Fibroblast of villous mesenchyme (primary cell): ENCODE measurements at places on chromosomes 11 and 22.

DNA sequence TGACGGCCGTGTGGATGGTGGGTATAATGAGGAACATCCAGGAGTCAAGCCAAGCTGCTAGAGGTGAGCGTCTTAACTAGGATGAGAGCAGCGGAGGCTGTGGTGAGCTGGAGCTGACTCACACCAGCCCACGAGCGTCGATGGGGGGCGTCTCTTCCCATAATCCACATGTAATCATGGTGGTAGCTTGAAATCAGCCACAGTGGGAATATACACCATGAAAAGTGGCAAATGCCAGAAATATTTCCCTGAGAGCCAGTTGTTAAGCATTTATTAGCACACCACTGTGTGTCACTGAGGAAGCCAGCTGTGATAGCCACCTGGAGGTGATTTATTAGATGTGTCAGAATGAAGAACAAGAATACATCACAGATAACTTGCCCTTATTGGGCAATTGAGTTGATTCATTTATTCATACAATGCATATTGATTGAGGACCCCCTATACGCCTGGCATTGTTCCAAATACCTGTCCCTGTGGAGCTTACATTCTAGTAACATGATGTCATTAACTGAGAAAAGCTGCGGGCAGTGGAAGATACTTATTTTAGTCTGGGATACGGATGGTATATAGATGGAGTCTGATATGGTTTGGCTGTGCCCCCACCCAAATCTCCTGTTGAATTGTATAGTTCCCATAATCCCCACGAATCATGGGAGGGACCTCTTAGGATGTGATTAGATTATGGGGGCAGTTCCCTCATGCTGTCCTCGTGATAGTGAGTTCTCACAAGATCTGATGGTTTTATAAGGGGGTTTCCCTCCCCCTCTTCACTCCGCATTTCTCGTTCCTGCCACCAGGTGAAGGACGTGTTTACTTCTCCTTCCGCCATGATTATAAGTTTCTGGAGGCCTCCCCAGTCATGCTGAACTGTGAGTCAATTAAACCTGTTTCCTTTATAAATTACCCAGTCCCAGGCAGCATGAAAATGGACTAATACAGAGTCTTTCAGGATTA lies 473.4 kb downstream of the METTL15 start:
- DNase-seq = peak; percentile 45

DNA sequence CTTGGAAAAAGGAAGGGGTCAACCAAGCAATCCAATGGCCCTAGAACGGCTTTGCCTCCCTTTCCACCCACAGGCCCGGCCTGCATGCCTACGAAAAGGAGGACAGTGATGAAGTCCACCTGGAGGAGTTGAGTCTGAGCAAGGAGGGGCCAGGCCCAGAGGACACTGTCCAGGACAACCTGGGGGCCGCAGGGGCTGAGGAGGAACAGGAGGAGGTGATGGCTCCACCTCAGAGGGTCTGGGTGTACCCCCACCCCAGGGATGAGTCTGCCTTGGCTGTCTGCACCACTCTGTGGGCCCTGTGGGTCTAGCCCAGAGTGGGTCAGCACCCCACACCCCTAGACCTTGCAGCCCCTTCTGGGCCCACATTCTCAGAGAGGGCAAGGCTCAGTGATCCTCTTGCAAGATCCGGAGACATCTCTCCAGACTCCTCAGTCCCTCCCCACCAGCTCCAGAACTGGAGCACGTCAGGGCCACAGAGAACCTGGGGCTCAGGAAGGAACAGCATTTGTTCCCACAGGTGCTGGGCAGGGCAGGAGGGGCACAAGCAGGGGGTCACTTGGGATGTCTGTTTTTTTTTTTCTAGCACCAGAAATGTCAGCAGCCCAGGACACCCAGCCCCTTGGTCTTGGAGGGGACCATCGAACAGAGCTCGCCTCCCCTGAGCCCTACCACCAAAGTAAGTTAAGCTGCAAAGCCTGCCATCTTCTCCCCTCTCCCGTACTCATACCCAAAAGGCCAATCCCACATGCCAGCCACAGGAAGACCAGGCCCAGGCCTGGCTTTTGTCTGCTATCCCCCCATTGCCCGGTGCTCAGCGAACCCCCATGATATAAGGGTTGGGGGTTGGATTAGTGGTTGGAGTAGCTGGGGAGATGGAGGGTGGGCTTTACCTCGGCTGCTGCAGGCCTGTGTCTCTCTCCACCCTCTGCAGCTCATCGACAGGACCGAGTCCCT lies 8.1 kb downstream of the PRR33 start:
- no peak for DNase-seq

DNA sequence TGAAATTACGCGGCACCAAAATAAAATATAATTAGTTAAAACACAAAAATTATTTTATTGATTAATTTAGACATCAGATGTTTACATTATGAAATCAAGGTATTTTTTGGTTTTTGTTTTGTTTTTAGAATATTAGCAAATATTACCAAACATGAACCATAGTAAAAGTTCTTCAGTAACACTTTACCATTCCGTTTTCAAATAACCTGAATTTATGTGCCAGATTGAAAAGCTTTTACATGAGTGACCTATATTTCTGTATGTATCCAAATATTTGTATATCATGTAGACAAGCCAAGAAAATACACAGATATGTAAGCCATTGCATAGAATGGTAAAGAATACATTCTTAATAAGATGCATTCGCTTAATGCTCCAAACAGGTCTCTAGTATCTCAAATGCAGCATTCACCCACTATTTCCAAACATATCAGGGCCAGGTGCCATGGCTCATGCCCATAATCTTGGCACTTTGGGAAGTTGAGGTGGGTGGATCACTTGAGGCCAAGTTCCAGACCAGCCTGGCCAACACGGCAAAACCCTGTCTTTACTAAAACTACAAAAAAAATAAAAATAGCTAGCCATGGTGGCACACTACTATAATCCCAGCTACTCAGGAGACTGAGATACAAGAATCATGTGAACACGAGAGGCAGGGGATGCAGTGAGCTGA lies 102.4 kb upstream of the SERPIND1 start:
- no peak for DNase-seq

GRCh38 chr11:27660171-27660570 lies 40.1 kb downstream of the BDNF start:
- DNase-seq = no peak

DNA sequence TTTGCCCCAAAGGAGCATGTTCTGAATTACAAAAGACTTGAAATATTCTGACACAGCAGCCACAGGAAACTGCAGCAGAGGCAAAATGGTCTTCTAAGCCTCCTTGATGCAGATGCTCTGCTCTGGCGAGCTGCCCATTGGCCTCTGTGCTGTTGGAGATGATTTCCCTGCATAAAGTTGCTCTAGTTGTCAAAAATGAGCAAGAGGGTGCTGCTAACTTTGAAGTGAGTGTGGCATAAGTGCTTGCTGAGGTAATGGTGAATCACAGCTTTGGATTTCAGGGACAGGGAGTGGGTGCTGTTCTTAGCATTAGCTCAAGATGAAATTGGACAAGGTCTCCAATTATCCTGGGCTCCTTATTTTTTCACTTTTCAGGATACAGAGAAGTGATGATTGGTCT lies 435.4 kb downstream of the TMEM135 start:
- peak; percentile 3 for DNase-seq

DNA sequence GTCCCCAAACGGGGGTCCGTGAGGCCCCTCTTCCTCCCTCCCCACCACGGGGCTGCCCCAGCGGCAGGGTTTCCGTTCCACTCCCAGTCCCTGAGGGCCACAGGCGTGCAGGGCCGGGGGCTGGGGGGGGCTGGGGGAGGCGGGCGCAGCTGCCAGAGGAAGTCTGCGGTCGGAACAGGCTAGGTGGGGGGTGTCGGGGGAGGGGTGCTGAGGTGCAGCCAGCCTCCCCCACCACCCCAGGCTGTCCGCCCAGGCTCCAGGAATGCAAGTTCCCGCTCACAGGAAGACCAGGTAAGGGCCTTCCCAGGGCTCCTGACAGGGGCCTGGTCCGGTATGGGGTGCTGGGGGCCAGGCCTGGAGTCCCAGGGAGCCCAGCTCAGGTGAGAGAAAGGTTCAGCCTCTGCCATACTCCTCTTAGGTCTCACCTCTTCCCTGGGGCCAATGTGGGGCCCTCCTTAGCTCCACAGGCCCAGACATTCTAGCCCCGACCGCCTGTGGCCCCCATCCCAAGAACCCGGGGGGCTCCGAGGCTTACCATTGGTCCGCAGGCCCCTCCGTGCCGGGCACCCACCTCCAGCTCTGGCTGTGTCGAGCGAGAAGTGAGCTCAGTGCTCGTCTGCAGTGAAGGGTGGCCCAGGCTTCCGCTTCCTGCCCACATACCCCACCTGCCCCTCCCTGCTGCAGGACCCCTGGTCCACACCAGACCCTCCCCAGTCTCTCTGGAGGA lies at the start of gene PTPRCAP:
Gene PTPRCAP (minus strand): TSS at position 601 of the 727 bp plus-strand sequence. CDS start 63 bp downstream, at position 538.
- no peak for DNase-seq

- no peak for DNase-seq
Observed at GRCh38 chr11:115990004-115990447, 485.8 kb upstream of the CADM1 start.

GRCh38 chr22:43473031-43473430 lies 61.2 kb downstream of the MPPED1 start:
- DNase-seq = no peak

DNA sequence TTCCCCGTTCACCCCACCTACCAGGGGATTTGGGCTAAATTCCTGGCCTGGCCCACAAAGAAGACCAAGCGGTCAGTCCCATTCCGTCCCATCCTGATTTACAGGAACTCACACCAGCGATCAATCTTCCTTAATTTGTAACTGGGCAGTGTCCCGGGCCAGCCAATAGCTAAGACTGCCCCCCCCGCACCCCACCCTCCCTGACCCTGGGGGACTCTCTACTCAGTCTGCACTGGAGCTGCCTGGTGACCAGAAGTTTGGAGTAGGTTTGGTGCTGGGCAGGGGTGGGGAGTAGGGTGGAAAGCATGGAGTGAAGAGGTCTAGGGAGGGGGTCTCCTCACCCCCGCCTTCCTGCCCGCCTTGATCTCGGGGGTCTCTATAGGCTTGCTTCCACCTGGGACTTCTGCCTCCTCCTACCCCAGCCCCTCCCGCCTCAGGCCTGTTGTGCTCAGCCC lies at the start of gene SERPING1:
Gene SERPING1 (plus strand): TSS at position 225 of the 455 bp plus-strand sequence. CDS start 586 bp downstream, outside the sequence.
- DNase-seq = peak; percentile 27

- DNase-seq = no peak
Observed at GRCh38 chr11:58575377-58576020, at the start of gene LPXN. TSS of gene LPXN (minus strand) at chr11:58575856. CDS start at chr11:58575772, 84 bp downstream.

- no peak for DNase-seq
Observed at GRCh38 chr22:25076336-25076735, 123.3 kb upstream of the CRYBB3 start.

DNA sequence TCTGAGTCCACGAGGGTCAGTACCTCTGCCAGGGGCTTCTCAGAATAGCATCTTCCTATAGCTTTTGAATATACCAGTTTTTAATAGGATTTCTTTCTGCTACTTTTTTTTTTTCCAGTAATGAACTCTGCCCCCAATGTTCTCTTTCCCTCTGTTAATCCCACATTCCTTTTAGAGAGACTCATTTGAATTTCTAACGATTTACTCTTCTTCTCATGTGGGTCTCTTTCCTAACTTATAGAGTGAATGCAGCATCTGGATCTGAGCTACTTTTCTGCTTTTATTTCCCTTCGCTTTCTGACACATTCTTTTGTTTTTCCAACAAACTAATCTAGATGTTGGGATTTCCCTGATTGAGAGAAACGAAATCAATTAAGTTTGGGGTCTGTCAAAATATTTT lies 71.4 kb downstream of the INSC start:
- DNase-seq = no peak

DNA sequence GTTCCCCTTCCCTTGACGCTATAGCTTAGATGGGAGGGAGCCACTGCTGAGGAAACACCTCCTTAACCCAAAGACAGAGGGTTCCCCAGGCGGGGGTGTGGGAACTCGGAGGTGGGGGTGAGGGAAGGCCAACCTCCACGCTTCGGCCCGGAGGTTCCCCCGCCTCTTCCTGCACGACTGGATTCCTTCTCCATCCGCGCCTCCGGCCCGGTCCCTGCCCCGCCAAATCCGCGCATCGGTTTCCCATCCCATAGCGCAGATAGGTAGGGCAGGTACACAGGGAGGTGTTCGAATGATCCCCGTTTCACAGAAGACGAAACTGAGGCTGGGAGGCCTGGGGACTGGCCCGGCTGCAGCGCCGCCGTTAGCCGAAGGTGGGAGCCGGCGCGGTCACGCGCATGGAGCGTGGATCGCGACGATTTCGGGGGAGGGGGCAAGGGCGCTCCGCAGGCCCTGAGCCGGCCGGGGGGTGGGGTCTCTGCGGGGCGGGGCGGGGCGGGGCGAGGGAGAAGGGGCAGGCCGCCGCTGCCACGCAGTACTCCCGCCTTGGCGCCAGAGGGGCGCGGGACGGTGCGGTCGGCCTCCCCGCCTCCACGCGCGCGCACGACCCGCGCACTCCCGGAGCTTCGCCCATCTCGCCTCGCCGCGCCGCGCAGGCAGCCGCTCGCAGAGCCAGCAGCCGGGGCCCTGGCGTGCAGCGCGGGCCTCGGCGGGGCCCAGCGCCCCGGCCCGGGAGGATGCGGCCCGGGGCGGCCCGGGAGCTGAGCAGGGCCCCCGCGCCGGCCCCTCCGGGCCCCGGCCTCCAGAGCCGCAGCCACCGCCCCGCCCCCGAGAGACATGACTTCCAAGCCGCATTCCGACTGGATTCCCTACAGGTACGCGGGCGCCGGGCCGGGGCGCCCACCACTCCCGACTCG lies at the start of gene TUB:
Gene TUB (plus strand): TSS at position 538 of the 917 bp plus-strand sequence. CDS start 300 bp downstream, at position 838.
- peak; percentile 7 for DNase-seq

- no peak for DNase-seq
Observed at GRCh38 chr22:50357222-50357621, 14.1 kb downstream of the PPP6R2 start.

DNA sequence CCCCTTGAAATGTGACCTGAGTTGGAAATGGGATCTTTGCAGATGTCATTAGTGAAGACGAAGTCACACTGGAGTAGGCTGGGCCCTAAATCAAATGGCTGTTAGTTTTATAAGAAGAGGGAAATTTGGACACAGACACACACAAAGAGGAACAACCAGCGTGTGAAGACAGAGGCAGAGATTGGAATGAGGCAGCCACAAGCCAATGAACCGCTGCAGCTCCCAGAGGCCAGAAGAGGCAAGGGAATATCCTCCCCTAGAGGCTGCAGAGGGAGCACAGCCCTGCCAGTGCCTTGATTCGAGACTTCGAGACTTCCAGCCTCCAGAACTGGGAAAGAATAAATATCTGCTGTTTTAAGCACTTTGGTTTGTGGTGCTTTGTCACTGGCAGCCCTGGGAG lies 484.5 kb downstream of the MN1 start:
- DNase-seq = peak; percentile 19

GRCh38 chr22:35021161-35021560 lies 44.8 kb upstream of the ISX start:
- no peak for DNase-seq

GRCh38 chr11:19923626-19924025 lies 211.0 kb downstream of the NAV2 start:
- DNase-seq = no peak

DNA sequence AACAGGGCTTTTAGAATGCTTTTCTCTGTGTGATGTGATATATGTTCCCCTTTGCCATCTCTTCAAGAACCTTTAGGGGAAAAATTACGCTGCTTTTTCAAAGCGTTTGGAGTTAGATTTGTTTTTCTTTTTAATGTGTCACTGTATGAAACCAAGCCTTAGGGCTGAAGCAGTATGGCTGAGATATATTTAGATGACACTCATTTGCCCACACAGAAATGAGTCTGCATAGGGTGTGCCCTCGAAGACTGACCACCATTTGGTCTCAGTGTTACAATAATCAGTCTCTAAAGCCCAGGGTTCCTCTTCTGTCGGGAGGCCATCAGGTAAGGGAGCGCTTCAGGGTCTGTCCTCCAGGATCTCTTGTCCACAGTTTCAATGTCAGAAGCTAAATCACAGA lies 213.0 kb upstream of the NCAM1 start:
- no peak for DNase-seq

- DNase-seq = no peak
Observed at GRCh38 chr11:115720602-115721245, 216.5 kb upstream of the CADM1 start.
